ENCODE measurements at places on chromosomes 7 and 10.

- no peaks in the 10 kb centered on the region for H3K36me3 ChIP-seq
- H3K4me1 ChIP-seq, result peaks cover 15% of the 10 kb centered on the region
- H3K4me3 ChIP-seq, result peak overlapping the region; percentile 44
- DNase-seq, result no peak
Observed at GRCh38 chr10:125049216-125049881, 107.4 kb downstream of the ZRANB1 start.

GRCh38 chr10:132845041-132845551, 59.1 kb upstream of the NKX6-2 start:
- H3K27ac ChIP-seq, result no peak overlapping the region
- no peaks in the 10 kb centered on the region for H3K36me3 ChIP-seq
- H3K27me3 ChIP-seq, result no peaks in the 10 kb centered on the region
- DNase-seq, result no peak
- no peaks in the 10 kb centered on the region for H3K4me1 ChIP-seq

- H3K27me3 ChIP-seq, result no peaks in the 10 kb centered on the region
- no peak overlapping the region for H3K27ac ChIP-seq
- H3K36me3 ChIP-seq, result no peaks in the 10 kb centered on the region
- no peak overlapping the region for H3K4me3 ChIP-seq
Observed at GRCh38 chr10:62666275-62666674, 138.2 kb upstream of the ADO start.

DNA sequence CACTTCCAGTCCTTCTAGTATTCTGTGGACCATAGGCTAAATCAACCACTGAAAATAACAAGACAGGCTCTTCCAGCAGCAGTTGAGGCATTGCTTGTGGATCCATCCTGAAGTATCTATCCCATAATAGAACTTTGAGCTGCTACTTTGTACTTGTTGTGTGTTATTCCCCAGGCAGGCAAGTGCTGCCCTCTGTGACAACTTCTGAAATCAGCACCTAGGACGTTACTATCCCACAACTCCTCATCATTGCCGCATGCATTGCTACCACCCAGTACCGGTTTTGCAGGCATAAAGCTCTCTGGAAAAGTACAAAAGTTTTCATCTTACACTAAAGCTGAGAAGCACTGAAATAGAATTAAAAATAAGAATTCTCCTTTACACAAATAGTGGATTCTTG, 145.3 kb downstream of the HTR7 start:
- H3K4me1 ChIP-seq, result no peaks in the 10 kb centered on the region
- H3K27ac ChIP-seq, result no peak overlapping the region
- H3K36me3 ChIP-seq, result no peaks in the 10 kb centered on the region
- DNase-seq, result no peak

DNA sequence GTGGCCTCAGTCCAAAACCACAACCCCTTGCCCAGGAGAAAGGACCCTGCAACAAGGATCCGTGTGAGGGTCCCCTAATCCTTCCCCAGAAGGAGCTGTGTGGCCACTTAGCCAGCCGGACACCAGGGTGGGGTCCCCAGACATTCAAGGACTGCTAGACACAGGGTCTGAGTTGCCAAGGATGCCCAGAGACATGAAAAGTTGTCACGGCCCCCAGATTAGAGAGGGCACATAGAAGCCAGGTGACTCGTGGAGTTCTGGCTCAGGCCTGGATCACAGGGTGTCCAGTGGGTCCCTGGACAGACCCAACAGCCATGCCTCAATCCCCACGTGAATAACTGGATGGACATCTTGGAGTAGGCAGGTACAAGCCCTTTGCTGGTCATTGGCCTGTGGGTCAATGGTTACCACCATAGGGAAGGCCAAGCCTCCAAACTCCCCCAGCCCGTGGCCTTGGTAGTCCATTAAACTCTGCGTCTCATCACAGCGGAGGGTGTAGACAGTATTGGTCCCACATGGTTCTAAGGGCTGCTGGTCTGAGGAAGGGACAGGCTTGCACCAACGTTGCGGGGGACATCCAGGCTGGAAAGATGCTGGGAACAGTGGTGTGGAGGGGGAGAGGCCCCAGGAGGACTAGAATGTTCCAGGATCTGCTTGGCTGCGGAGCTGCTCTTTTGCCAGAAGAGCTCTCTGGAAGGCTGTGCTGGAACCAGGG, 205.9 kb upstream of the PPP2R2D start:
- H3K4me3 ChIP-seq, result no peak overlapping the region
- H3K4me1 ChIP-seq, result no peaks in the 10 kb centered on the region
- H3K36me3 ChIP-seq, result no peaks in the 10 kb centered on the region
- no peak overlapping the region for H3K27ac ChIP-seq
- no peak for DNase-seq

DNA sequence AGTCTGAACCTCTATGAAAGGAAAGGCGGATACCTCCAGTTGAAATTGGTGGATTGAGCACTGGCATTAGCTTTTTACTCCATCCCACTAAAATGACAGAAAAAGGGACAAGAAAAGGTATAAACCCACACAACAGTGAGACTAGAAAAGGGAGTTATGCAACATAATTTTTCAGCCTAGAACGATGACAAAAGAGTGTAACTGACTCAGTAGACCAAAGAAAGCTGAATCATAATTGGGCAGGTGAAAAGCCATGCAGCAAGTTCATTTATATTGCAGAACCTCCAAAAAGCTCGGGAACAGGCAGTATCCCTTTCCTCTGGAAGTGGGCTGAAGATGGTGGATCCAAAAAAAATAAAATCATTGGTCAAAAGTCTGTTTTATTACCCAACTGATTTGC, 30.5 kb upstream of the ZCCHC24 start:
- H3K27ac ChIP-seq, result no peak overlapping the region
- H3K27me3 ChIP-seq, result no peaks in the 10 kb centered on the region
- DNase-seq, result no peak
- no peaks in the 10 kb centered on the region for H3K36me3 ChIP-seq
- H3K4me1 ChIP-seq, result no peaks in the 10 kb centered on the region
- H3K4me3 ChIP-seq, result no peak overlapping the region

- peaks cover 20% of the 10 kb centered on the region for H3K4me1 ChIP-seq
- peak overlapping the region; percentile 92 for H3K27ac ChIP-seq
- no peaks in the 10 kb centered on the region for H3K27me3 ChIP-seq
Observed at GRCh38 chr10:3805201-3805790, 20.3 kb upstream of the KLF6 start.

DNA sequence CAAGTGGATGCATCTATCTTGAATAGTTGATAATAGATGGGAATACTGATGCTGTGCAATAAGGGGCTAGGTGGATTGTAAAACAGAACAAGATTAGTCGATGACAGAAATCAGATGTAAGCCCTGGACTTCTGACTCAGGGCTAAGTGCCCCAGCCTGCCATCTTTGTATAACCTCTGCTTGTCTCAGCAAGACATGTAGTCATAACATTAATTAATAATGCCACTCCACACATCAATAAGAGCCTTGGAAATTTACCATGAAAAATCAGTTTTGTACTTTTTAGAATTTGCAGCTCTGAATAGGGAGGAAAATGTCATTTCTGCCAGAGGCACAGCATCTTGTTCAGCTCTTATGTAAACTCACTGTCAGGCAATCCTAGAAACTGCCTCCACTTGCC, 529.1 kb downstream of the PHTF2 start:
- H3K27me3 ChIP-seq, result no peaks in the 10 kb centered on the region
- no peaks in the 10 kb centered on the region for H3K4me1 ChIP-seq
- H3K36me3 ChIP-seq, result no peaks in the 10 kb centered on the region

- no peaks in the 10 kb centered on the region for H3K27me3 ChIP-seq
- DNase-seq, result no peak
- no peaks in the 10 kb centered on the region for H3K36me3 ChIP-seq
- no peak overlapping the region for H3K4me3 ChIP-seq
Observed at GRCh38 chr10:15229268-15229667, 60.8 kb upstream of the NMT2 start.

DNA sequence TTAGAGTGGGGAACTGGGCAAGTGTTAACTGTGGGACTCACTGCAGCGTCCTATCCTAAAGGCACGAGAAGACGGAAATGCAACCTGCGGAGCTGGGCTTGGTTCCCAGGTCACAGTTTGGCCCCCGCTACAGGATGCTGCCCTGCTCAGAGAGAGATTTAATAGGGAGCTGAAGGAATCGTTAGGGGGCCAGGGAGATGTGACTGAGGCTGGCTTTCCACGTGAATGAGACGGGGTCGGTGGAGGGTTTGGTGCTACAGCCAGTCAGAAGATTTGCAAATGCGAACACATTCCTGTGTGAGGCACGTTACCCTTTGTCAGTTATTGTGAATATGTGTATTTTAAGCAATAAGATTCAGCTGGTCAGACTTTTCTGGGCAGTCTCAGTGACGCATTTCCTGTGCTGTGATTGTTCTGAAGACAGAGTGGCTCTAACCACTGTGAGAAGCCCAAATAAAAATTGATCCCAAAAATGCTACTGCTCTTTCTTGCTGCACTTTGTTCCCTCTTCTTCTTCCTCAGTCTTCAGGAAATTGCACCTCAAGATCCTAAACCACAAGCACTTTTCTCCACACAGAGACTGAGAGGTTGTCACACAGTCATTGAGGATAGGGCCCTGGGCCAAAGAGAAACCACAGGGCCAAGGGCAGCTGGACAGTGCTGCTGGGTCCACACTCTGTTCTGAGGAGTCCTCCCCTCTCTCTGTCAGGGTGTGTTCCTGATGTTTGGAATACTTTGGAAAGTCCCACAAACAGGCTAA, 21.2 kb downstream of the CYP17A1 start:
- peak overlapping the region; percentile 95 for H3K27ac ChIP-seq
- peak; percentile 48 for DNase-seq
- peaks cover 23% of the 10 kb centered on the region for H3K4me1 ChIP-seq
- H3K27me3 ChIP-seq, result no peaks in the 10 kb centered on the region

- no peaks in the 10 kb centered on the region for H3K36me3 ChIP-seq
- H3K4me3 ChIP-seq, result no peak overlapping the region
- no peak overlapping the region for H3K27ac ChIP-seq
Observed at GRCh38 chr7:128721376-128721775, 17.8 kb upstream of the CALU start.

- no peaks in the 10 kb centered on the region for H3K27me3 ChIP-seq
- no peak overlapping the region for H3K4me3 ChIP-seq
- peak overlapping the region; percentile 1 for H3K27ac ChIP-seq
- DNase-seq, result no peak
- no peaks in the 10 kb centered on the region for H3K36me3 ChIP-seq
Observed at GRCh38 chr10:80465839-80466590, 11.9 kb downstream of the TSPAN14 start.

DNA sequence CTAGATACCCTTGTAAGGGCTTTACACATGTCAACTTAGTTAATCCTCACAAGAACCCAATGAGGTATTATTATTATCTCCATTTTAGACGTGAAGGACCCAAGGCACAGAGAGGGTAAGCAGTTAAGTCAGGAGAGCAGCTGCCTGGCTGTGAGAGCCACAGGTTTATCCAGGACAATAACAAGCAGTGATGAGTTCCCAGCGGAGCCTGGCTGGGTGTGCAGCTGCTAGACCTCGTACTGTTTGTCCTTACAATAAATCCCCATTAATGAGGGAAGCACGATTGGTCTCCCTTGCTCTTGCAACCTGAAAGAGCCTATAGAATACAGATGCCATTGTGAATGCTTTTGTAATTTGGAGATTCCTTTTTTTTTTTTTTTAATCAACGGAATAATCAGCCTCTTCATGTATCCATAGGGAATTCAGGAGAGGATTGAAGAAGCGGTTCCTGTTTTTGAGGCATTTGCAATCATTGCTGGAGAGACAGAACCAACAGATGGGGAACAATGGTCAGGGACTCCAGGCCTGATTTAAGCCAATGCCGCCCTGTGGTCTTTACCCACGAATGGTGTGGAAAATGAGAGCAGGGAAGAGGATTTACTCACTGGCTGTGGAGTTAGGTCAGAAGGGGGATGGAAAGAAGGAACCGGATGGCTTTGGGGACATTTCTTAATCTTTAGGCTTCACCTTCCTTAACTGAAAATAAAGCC, 12.3 kb upstream of the ASB4 start:
- no peak overlapping the region for H3K4me3 ChIP-seq
- no peak for DNase-seq
- no peaks in the 10 kb centered on the region for H3K36me3 ChIP-seq

DNA sequence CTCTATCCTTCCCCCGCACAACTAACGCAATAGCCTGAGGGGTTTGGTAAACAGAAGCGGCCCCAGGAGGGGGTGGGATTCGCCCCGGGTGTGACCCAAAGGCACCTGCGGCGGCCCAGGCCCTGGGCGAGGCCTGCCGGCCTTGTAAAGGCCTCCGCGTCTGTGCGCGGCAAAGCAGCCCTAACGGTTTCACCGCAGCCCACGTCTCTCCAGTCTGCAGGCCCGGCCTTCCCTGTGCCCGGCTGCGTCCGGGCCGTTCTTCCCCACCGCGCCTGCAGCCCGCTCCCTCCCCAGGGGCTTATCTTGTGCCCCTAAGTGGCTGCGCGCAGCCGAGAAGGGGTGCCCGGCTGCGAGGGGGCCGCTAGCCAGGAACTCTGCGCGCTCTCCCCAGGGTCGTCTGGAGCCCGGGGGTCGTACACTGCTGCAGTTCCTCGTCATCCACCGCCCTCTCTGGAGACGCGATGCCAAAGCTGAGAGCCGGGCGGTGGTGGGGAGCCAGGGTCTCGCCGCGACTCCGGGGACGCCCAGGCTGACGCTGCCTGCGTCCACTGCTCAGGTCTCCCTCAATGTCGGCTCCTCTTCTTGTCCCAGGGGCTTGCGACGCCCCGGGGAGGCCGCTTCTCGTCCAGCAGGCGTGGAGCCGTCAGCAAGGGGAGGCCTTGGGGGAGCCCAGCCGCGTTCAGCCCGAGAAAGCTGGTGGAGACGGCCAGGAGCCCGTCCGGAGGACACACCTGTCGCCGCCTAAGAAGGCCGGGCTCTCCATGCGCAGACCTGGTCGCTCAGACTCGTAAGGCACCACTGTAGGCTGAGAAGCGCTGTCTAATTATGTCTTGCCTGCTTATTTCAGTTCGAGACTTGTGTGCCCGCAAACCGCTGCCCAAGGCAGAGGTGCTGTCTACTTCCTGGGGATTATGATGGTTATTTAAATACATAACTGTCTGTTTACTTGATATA, 132.3 kb downstream of the SPAG6 start:
- DNase-seq, result no peak
- peaks cover 18% of the 10 kb centered on the region for H3K27me3 ChIP-seq
- H3K27ac ChIP-seq, result no peak overlapping the region

DNA sequence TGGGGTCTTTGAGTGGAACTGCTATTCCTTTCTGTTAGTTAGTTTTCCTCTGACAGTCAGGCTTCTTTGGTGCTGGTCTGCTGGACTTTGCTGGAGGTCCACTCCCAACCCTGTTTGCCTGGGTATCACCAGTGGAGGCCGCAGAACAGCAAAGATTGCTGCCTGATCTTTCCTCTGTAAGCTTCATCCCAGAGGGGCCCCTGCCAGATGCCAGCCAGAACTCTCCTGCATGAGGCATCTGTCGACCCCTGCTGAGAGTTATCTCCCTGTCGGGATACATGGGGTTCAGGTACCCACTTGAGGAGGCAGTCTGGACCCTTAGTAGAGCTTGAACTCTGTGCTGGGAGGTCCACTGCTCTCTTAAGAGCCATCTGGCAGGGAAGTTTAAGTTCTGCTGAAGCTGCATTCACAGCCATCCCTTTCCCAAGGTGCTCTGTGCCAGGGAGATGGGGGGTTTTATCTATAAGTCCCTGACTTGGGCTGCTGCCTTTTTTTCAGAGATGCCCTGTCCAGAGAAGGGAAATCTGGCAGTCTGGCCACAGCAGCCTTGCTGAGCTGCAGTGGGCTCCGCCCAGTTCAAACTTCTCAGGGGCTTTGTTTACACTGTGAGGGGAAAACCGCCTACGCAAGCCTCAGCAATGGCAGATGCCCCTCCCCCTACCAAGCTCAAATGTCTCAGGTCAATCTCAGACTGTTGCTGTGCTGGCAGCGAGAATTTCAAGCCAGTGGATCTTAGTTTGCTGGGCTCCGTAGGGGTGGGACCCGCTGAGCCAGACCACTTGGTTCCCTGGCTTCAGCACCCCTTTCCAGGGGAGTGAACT, 89.7 kb upstream of the CDK6 start:
- no peaks in the 10 kb centered on the region for H3K4me1 ChIP-seq
- H3K27ac ChIP-seq, result no peak overlapping the region
- DNase-seq, result no peak
- H3K36me3 ChIP-seq, result no peaks in the 10 kb centered on the region

All from ascending aorta (tissue), 2 donors.